Diencephalon (tissue), 1 donor: ENCODE measurements at places on chromosomes 11 and 22. TPM values are rescaled to one million over a fixed set of nuclear protein-coding genes. Genes with fewer than 3 reads are reported as not detected.

Gene BRSK2
- total RNA-seq, result 43.1 TPM

Gene TRMT2A
- 29.3 TPM for total RNA-seq

Gene CD248
- 1.6 TPM for total RNA-seq

Gene CSTF3
- 76.1 TPM for total RNA-seq

Gene SHISAL1
- total RNA-seq, result 43.8 TPM

Gene CYTH4
- 3.2 TPM for total RNA-seq

Gene VPREB3
- not detected for total RNA-seq

Gene GAL3ST1
- total RNA-seq, result 6.0 TPM

Gene VWCE
- 1.4 TPM for total RNA-seq

Gene TTC28
- total RNA-seq, result 33.7 TPM

Gene YPEL4
- total RNA-seq, result 2.5 TPM

Gene INSC
- total RNA-seq, result 0.23 TPM

Gene B4GALNT4
- total RNA-seq, result 75.7 TPM

Gene RAG1
- 0.69 TPM for total RNA-seq

Gene PTH
- total RNA-seq, result not detected

Gene BTBD18
- total RNA-seq, result not detected

Gene MS4A12
- total RNA-seq, result not detected

Gene SERHL2
- 4.4 TPM for total RNA-seq

Gene APLNR
- 25.1 TPM for total RNA-seq

Gene OR10G6
- total RNA-seq, result not detected

Gene GRIA4
- 143 TPM for total RNA-seq

Gene DESI1
- total RNA-seq, result 27.7 TPM
